Aorta (tissue), 5 donors: ENCODE measurements at places on chromosomes 12 and 14.

GRCh38 chr14:82134411-82134810 is 600.8 kb upstream of the SEL1L start:
- DNase-seq: no peak

GRCh38 chr12:123497065-123497464 is 36.5 kb downstream of the RILPL1 start:
- DNase-seq: no peak

DNA sequence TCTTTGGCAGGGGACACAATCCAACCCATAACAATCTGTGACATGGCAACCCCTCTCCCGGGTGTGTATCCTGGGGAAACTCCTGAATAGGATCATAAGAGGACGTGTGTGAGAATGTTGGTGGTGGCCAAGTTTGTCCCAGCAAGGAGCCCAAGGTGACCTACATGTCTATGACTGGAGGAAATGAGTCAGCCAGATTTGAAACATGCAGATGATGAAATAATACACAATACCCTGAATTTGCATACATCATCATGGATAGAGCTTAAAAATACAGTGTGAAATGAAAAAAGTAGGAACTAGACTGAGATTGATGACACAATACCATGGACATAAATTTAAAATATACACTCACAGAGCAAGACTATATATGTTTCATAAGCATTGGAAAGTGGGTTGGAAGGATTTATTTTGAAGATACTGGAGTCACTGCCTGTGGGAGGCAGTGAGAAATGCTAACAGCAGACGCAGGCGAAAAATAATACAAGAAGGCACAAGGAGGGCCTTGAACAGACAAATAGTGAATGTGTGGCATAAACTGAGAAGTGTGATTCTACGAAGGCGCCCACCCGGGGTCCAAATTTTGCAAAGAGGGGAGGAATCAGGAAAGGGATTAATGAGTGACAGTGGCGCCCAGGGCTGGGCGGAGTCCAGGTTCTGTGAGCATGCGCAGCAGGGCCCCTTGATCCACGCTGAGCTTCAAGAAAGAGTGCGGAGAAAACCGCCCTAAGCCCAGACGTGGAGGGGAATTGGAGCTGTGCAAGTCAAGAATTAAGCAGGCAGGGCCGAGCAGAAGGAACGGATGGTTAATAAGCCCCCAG is 7.0 kb upstream of the MAP1LC3B2 start:
- no peak for DNase-seq

DNA sequence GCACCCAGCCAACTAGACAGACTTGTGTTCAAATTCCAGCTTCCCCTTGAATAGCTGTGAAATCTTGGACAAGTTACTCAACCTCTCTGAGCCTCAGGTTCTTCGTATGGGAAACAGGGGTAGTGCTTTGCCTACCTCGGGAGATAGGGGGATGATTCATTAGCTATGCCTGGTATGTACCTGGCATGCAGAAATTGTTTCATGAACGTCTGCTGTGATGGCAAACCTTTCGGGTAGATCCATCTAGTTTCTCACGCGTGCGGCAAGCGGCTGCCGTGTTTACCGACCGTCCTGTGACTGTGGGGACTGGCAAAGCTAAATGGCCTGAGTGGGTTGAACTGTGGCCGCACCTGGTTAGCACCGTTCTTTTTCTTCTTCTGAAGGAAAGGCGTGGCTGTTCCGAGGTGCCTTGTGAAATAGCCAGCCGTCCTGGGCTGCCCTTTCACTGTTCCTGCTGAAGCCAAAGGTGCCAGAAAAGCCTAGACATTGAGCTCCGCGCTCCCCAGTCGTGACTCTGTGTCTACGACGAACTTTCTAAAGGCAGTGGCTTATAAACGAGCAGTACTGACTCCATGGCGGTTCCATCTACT is 40.6 kb upstream of the MED13L start:
- DNase-seq: no peak

- no peak for DNase-seq
Measured at GRCh38 chr14:22512106-22512814, 76.8 kb downstream of the DAD1 start.

DNA sequence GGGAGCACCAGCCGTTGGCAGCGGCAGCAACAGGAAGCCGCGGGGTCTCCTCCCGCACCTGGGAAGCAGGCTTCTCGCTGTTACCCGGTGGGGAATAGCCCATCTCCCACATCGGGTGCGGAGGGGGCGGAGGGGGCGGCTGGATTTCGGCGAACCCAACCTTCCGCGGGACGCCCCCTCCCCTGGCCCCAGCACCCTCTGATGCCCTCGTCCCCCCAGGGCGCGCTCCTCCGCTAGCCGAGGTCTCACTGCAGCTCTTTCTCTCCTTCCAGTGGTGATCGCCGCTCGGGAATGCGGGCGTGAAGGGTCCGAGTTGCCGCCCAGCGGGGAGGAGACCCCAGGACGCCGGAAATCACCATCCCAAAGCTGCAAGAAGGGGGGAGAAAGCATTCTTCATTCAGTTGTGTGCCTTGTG is 303 bp downstream of the SAMD4A start:
- DNase-seq: peak; percentile 69

GRCh38 chr12:46478123-46478522 is 105.5 kb upstream of the SLC38A2 start:
- no peak for DNase-seq

- no peak for DNase-seq
Measured at GRCh38 chr14:96926001-96926400, 128.8 kb downstream of the VRK1 start.

- DNase-seq: no peak
Measured at GRCh38 chr14:64683264-64683663, 21.0 kb upstream of the PLEKHG3 start.

DNA sequence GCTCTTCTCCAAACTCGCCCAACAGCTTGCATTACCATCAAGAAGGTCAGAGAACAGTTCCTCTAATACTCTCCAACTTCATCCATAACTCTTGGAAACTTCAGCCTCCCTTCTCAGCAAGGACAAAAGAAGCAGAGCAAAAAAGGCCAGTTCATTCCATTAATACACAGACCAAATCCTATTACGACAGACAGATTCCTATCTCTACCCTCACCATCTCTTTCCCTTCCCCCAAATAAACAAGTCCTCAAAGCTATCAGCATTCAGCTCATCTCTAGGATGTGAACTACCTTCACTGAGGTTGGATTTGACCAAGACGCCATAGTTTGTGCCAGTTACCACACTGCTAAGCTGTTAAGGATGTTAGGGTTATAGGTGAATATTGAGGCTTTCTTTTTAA is 25.2 kb downstream of the SINHCAF start:
- DNase-seq: no peak

DNA sequence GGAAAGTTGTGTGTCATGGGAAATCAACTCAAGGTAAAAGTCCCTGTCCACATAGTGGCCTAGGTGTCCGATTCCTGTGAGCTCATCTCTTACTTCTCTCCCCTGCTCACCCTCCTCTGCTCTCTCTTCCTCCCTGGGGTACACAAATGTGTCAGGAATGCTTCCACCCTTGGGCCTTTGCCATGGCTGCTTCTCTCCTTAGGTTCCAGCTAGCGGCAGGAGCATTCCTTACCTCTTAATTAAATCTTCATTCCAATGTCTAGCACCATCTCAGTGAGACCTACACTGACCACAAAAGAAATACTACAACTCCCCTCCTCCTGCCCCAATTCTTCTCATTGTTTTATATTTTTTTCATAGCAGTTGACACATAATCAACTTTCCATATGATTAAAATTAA is 298.6 kb downstream of the PDZRN4 start:
- no peak for DNase-seq

DNA sequence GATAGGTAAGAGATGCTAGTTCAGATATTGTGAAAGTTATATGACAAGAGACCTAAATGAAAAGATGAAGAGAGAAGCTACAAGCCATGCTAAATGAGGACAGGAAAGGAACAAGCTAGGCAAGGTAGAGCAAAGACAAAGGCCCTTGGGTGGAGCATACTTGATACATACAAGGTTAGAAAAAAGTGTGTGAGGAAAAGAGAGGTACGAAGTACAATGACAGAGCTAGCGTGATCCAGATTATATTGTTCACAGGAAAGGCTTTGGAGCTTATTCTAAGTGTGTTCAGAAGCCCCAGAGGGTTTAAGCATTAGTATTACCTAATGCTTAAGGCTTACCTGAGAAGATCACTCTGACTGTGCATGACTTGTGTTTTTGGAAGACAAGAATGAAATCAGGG is 75.0 kb downstream of the SLCO1B3 start:
- no peak for DNase-seq

- no peak for DNase-seq
Measured at GRCh38 chr12:75478116-75478794, 2.3 kb upstream of the GLIPR1 start.

- DNase-seq: no peak
Measured at GRCh38 chr12:106425061-106425702, 67.6 kb downstream of the POLR3B start.

DNA sequence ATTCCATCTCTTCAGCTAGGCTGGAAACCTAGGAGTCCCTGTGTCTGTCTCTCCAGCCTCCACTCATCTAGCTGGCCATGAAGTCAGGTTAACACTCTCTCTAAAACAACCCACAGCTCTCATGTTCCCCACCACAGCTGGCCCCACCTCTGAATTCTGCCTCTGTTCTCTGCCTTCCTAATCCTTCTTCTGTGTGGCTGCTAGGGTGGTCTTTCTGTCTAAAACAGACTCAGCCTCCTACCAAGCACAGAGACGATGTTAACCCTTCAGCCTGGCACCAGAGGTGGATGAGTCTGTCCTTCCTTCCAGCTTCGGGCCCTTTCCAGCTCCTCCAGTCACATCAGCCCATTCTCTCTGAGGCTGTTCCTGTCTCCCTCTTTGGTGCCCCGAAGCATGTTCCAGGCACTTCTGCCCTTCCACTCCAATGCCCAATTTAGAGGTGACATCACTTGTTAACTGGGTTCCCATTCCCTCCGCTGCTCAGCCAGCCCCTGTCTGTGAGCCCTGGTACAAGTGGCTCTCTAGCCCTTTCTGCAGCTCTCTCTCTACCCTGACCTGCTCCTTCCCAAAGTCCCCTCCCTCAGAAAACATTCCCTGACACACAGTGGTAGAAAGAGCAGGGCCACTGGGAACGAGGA is 9.1 kb downstream of the FIGNL2 start:
- DNase-seq: no peak

DNA sequence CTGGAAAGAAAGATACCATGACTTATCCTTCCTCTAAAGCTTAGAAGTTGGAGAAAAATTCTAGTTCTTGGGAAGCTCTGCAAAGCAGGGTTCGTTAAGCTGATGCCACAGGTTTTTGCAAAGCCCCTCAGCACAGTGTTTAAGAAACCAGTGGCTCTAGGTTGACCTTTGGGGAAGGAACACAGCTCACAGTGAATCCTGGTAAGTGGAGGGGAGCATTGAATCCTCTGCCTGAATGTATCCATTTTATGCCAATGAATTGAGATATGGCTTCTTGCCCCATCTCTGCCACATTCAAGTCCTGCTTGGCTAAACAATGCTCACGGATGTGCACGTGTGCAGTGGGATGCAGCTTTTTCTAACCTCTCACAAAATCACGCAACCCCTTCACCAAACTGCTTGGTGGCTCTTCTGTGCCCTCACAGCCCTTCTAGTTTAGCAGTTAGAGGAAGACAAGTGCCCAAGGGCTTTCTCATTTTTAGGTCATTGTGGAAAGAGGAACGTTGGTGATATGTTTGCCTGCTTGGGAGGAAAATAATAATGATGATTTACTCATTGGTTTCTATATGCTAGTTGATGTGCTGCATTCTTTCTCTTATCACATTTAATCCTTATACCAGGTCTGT is 111.3 kb downstream of the DAD1 start:
- no peak for DNase-seq

- no peak for DNase-seq
Measured at GRCh38 chr14:22546722-22547071, 42.3 kb downstream of the DAD1 start.

GRCh38 chr12:94525951-94526350 is 66.3 kb upstream of the CEP83 start:
- no peak for DNase-seq

DNA sequence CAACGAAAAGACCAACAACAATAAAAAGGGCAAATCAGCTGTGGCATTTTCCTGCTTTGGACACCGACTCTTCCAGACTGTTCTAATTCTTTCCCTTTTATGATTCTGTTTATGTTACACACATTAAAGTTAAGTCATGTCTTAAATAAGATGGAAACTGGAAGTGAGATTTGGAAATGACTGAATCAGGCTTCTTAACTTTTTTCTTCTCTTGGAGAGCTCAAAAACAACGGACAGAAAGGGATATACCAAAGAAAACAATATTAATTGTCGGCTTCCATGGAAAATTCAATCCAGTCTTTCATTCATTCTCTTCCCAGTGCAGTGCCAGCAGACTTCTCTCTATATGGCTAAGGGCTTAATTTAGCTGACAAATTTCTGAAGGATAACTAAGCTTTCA is 214.9 kb upstream of the DDHD1 start:
- DNase-seq: no peak

- no peak for DNase-seq
Measured at GRCh38 chr12:44184499-44185206, 348.8 kb downstream of the TMEM117 start.

DNA sequence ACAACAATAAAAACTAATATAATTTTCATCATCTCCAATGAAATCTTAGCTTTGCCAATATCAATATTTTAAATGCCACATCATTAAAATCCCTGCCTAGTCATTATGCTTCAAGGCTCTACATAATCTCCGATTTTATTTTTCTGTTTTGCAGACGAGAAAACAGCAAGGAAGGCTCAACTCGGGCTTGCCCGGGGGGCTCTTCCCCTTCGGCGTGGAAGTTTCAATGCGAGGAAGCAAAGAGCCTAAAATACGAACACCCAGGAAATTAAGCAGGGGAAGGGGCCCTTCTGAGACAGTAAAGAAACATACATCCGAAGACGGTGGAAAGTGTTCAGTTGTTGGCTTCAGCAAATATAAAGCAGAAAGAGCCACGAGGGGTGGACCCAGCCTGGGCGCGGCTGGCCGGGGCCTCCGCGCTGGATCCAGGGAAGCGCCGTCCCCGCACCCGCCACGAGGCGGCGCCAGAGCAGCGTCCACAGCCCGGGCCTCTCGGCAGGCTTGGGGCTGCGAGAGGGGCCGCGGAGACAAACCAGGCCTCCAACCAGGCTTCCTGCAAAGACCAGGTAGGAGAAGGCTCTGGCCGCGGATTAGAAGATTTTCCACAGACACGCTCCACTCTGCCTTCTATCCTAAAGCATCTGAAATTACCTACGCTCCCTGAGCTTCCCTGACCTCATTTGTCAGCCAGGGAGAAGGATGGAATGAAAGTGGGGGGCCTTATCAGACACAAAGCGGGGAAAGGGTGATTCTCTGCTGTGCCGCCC is 77.2 kb downstream of the SERPINA3 start:
- DNase-seq: peak; percentile 88

- no peak for DNase-seq
Measured at GRCh38 chr14:94923786-94924185, 153.9 kb upstream of the GSC start.

DNA sequence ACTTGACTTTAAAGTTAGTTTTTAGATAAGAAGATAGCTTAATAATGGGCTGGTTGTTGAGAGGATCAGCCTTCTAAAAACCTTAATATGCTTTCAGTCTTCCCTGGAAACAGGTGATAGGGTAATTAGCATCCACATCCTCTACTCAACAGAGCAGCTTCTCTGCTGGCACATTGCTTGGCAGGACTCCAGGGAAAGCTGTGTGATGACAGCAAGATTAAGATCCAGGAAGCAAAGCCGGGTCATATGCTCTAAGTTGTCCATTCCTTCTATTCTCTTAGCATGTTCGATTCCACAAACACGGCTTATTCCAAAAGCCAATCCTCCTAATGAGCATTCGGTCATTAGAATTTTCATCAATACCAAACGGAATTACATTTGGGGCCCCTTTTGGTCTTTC is 87.0 kb downstream of the HMGA2 start:
- no peak for DNase-seq
